Stimulated activated memory B cell treated with anti-CD40 and anti-IgM and Interleukin-4, amounts not matched to agents 10 μg/mL and 1 μg/mL and 100 μg/mL, for 72 hours (primary cell): ENCODE measurements at places on chromosomes 4 and X.

DNA sequence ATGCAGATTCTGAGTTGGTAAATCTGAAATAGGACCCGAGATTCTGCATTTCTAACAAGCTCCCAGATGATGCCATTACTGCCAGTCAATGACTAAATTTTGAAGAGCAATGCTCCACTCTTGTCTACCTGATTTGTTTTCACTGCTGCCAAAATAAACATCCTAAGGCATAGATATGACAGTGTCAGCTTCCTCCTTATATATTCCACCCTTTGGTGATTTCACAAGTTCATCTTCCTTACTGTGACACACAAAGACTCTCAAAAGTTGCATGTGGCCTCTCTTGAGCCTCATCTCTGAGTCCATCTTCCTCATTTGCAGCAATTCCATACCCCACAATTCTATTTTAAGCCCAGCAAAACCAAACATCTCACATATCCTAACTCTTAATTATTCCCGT lies 110.9 kb downstream of the FBXW7 start:
- ATAC-seq, result no peak

DNA sequence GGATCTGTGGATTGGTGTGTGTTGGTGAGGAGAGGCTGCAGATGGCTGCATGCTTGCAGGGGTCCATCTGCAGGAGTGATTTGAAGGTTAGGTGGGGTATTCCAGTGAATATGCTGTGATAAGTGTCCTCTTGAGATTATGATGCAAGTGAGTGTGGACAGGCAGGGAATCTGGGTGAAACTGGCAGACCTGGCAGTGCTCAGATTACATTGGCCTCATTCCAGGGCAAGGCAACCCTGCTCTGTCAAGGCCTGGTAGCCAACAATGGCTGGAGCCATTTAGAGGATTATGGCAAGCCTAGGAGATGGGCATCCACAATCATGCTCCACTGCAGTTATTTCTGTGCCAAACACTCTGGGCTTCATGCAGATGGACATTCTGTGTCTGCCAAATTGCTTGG lies 113.9 kb downstream of the RTL3 start:
- no peak for ATAC-seq

DNA sequence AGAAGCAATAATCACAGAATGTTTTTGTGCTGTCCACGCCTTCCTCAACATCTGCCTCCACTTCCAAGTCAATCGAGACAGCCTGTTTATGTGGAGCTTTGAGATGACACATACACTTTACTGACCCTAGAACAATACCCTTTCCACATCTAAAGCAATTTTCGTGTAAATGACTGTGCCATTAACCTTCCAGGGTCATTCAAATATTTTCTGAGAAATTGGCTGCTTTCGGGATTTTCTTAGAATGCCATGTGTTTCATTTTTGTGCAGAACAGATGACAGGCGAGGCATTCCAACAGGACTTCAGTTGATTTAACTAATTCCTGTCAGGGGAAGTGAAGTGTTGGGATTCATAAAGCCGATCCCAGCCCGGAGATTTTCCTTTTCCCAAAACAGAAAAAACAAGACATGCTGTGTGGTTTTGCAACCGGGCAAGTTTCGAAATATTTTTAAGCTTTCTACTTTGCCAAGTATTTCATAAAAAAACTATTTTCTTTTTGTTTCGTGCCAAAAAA lies 73.9 kb downstream of the SORBS2 start:
- no peak for ATAC-seq

- no peak for ATAC-seq
Measured at GRCh38 chr4:18568600-18568999, 547.0 kb upstream of the LCORL start.

GRCh38 chr4:37896206-37896860 lies 5.4 kb downstream of the TBC1D1 start:
- no peak for ATAC-seq

GRCh38 chr4:6206771-6207290 lies 6.5 kb upstream of the JAKMIP1 start:
- no peak for ATAC-seq

GRCh38 chrX:134997646-134998045 lies 6.9 kb downstream of the SMIM10 start:
- ATAC-seq, result no peak

GRCh38 chrX:72041871-72042851 lies 89.6 kb downstream of the RTL5 start:
- ATAC-seq, result no peak

DNA sequence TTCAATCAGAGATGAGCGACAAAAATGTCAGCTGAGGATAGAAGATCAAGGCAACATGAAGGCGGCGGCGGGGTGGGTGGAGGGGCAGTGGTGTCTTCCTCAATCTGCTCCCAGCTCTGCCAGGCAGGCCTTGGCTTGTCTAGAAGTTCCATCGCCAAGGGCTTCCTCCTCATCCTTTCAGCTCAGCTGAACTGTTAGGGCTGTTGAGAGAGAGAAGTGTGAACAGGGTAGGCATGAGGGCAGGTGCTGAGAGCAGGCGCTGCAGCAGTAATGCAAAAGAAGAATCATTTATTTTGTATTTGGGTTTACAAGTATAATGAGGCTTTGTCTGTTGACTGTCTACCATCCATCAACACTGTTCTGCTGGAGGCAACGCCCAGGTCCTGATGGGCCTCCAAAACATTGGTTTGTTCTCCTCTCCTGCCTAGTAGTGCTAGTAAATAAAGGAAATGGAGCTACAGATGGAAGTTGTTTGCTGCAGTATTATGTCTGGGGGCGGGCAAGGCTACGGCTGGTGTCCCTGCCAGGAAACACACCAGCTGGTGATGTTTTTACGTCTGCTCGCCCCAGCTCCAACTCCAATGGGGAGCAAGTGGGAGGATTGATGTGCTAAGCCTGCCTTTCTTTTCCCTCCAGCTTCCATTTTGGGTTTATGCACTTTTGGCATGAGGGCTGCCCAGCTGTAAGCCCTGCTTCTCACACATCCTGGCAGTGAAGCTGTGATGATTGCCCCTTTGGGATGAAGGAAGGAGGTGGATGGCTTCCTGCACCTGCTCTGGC lies 139.4 kb upstream of the BOD1L1 start:
- ATAC-seq, result no peak

DNA sequence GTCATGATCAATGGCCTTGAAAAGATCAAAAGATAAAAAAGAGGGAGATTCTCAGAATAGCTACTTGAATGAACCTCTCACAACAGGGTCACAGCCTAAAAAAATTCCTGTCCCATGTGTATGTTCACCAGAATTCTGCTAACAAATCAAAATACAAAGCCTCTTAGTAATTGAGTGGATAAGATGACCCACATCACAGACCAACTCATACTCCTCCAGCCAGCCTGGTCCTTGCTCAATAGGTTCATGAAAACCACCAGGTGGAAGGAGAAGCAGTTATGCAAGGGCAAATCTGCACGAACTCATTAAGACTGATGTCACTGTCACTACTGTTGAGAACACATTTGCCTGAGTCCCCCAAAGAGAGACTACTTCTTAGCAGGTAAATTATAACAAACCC lies 21.5 kb downstream of the WDFY3 start:
- no peak for ATAC-seq

- ATAC-seq, result no peak
Measured at GRCh38 chr4:56874166-56874565, 33.5 kb upstream of the REST start.

DNA sequence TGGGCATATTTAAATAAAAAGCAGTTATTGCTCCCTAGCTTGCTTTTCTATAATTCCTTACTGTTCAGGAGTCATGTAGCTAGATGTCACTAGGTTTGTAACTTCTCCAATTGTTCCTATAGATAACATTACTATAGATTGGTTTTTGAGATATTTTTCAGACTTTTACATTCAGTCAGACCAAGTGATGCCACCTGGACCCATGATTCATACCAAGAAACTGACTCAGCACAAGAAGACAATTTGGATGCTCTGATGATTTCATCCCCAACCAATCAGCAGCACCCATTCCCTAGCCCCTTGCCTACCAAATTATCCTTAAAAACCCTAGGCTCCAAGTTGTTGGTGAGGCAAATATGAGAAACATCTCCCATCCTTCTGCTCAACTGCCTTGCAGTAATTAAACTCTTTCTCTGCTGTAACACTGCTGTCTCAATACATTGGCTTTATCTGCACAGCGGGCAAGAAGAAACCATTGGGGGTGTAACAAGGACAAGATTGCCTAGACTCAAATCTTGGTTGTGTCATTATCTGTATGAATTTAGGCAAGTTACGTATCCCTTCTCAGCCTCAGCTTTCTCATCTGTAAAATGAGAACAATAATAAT lies 11.8 kb upstream of the NEIL3 start:
- ATAC-seq, result no peak

DNA sequence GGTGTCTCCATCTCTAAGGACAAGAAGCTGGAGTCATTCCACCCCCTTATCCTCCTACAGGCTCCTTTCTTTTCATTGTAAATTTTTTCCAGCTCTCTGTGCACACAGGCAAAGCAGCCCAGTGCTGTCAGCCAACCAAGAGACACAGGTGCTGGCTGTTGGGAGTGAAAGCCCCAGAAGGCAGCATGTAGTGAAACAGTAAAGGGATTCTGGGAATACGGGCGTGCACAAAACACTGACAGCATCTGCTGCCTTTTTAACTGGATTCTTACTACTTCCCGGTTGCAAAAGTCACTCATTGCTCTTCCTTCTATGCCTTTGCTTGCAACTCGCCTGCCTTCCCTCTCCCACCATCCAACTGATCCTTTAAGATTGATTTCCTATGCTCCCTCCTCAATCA lies 208.6 kb upstream of the PRPS2 start:
- no peak for ATAC-seq

- no peak for ATAC-seq
Measured at GRCh38 chrX:5306654-5307121, 922.0 kb downstream of the NLGN4X start.

DNA sequence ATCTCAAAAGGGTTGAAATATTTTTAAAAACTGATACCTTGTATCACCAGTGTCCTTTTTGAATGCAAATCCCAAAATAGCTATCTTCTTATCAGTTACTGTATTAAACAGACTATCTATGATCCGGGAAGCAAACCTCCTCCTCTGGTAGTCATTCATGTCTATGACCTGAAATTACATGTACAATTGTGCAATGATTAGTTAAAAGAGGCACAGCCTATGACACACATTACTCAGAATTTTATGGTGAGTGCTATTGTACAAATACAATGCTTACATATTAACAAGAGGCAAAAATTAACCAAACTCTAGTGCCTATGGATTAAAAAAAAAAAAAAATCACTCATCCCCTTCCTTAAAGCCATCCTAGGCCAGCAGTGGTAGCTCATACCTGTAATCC lies 21.7 kb downstream of the UGDH start:
- no peak for ATAC-seq

DNA sequence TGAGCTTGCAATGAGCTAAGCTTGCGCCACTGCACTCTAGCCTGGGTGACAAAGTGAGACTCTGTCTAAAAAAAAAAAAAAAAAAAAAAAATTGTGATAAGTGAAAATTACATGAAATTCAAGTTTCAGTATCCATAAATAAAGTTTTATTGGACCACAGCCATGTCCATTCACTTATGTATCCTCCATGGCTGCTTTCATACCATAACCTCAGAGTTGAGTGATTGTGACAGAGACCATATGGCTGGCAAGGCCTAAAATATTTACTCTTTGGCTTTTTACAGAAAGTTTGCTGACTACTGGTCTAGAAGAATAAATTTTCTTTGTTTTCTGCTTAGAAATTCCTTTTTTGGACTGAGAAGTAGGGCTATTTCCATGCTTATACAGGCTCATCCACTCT lies 11.8 kb upstream of the SHISA3 start:
- ATAC-seq, result no peak

GRCh38 chr4:112519689-112520597 lies 4.0 kb upstream of the NEUROG2 start:
- ATAC-seq, result no peak

- ATAC-seq, result peak; percentile 85
Measured at GRCh38 chr4:112296949-112297880, at the start of gene ALPK1. ALPK1 (plus strand) TSS chr4:112297369.

DNA sequence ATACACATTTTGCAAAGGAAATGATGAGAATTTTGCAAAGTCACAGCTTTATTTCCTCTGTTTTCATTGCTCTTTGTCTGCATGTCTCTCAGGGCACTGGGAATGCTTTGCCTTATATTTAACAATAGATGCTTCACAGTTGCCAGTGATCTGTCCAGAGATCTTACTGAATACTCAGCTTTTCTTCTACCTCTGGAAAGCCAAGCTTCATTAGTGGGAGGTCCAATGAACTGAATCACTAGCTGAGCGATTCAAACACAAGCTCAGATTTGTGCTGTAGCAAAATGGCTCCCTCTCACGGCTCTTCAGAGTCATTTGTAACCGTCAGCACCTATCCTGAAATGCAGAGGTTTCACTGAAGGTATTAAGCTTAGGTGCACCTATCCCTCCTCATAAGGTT lies 138.9 kb downstream of the DCLK2 start:
- ATAC-seq, result no peak

- no peak for ATAC-seq
Measured at GRCh38 chr4:140133576-140133975, 20.4 kb downstream of the MAML3 start.
